ENCODE measurements at places on chromosomes 1 and 21.

- DNase-seq, result no peak
Measured at GRCh38 chr1:56469640-56470371, 109.6 kb downstream of the PLPP3 start.

DNA sequence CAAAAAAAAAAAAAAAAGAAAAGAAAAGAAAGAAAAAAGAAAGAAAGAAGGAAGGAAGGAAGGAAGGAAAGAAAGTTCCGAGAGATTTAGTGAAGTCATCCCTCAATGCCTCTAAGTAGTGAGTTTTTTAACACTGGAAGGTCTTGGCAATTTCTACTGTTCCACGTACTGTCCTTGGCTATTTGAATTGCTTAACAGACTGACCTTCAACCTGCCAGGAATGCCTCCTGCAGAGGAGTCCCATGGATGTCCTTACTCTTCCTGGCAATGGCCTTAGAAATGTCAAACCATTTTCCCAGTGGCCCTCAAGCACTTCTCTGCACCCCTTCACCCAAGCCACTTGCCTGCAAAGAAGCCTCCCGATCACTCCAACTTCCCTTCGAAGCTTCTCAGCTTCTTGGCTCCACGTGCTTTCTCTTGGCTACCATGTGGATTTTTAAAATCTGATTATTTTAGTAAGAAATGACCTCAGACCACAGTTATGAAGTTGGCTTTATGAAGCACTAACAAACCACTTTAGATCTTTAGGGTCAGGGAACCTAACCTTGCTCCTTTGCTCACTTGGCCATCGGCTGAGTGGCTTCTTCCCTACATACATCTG, 43.7 kb upstream of the ABCG1 start:
- DNase-seq, result no peak

DNA sequence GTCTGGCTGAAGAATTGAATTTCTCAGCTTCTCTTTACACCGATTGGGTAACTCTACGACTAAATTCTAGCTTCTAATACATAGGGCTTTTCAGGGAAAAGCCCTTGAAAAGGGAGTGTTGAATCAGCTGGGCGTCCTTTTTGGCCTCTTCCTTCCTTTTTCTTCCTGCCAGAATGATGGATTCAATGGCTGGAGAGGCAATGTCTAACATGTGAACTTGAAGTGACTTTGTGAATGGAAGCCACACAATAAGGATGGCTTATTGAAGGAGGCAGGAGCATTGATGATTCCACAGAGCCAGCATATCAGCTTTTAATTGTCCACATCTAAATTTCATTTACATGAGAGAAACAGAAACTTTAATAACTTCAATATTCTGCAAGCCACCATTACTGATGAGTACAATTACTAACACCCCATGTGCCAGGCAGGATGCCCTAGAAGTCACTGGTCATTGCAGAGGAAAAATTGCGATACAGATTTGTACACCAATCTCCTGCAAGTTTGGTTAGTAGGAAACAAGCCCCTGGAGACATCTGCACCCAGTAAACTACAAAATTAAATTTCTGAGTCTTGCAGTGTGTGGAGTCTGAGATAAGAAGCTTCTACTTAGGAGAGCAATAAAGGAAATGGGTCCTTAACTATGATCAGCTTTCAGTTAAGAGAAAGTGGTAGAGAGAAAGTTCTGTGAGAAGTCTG, 56.1 kb downstream of the STYXL2 start:
- no peak for DNase-seq

DNA sequence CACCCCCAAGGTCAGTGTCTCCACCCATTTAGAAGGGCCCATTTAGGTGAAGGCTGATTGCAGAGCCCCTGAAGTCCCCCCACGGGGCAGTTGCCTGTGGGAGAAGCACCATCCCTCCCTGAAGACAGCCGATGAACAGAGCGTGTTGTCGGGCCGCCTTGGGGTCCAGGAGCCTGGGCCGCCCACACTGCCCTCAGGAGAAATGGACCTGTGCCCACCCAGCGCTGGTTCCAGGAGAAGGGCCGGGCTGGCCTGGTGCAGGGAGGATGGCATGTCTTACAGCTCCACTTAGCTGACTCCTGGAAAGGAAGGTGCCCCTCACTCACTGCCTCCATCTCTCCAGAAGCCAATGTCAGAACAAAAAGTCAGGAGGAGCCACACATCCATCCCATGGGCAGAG, 252.7 kb upstream of the VAMP3 start:
- no peak for DNase-seq

DNA sequence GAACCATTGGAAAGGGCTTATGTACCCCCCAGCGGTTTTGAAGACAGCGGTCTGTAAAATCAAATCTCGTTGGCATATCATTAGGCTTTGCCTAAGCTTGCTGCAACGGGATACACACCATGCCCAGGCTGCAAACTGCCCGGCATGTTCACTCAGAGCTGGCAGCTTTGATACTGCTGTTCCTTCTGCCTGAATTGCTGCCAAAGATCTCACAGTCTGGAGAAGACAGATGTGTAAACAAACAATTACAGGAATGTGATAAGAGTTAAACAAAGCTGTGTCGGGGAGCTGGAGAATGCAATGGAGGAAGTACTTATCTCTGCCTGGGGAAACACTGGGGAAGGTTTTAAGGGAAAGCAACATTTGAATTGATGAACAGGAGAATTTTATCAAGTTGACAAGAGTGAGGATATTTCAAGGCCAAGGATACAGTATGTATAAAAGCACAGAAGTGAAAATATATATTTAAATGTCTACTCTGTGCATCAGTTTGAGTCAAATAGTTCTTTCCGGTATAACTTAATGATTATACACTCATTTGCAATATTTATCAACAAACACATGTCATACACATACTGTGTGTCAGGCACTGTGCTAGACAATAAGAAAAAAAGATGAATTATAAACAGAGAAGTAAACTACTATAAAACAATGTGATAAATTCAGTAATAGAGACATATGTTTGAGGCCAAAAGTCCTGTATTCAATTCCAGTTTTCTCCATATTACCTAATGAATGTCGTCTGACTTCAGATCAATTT, 29.9 kb downstream of the CHML start:
- no peak for DNase-seq

GRCh38 chr1:7938070-7938469, 2.6 kb downstream of the TNFRSF9 start:
- DNase-seq, result no peak

DNA sequence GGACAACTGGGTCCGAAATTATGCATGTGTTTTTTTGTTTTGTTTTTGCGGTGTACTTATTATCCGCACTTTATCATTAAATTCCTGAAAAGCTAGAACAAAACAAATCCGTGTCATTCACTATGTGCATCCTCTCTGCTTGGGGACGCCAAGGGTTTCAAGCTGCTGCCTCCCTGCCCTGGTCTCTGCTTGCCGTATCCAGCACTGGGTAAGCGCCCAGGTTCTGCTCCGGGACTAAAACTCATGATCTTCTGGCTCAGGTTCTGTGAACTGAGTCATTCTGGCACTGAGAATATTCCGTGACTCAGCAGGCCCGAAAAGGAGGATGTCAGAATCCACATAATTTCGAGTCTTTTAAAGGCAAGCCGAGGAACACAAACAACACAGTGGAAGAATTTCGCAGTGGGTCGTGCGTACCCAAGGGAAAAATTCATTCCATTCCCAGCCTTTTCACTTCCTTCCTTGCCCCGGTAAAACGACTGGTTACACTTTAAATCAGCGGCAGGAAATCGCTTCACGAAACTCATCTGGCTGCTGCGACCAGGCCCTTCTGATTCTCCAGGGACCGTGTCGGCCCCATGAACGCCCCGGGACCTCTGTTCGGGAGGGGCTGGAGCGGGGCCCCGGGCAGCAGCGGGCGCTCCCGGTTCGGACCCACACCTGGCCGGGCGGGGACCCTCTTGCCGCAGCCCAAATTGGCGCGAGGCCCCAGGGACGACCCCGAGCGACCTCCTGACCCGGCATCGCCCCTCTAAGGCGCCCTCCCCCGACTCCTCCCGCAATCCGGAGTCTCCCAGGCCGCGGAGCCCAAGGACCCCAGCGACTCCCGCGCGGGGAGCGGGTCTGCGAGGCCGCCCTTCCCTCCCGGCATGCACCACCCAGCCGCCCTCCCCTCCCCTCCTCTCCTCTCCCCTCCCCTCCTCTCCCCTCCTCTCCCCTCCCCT, 746 bp upstream of the LAMC1 start:
- peak; percentile 92 for DNase-seq

DNA sequence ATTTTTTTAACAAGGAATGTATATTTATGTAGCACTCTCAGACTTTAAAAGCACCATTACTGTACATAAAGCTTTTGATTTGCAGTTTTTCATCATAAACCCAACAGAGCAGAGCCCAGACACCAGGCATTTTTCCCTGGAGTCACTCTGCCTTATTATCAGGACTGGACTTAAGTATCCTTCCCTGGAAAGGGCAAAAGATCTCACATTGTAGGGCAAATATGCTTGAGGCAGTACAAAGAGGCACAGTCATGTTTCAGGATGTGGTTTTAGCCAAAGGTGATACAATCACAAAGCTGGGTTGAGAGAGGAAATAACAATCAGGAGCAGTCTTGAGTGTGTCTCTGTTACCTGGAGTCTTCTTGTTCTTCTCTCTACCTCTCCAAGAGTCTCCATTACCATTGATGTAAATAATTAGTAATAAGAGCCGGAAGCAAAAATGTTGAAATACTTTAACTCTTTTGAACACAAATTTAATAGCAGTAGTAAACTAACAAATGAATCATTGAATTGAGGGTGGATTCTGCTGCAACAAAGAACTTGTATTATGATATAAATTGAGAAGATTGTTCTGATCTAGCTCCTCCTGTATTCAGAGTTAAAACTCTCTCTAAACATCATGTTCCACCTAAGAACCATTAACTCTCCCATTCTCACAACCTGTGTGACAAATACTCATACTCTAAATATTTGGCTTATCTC, 160.5 kb downstream of the LTN1 start:
- DNase-seq, result no peak

- no peak for DNase-seq
Measured at GRCh38 chr1:47812904-47813514, 184.2 kb downstream of the TRABD2B start.

DNA sequence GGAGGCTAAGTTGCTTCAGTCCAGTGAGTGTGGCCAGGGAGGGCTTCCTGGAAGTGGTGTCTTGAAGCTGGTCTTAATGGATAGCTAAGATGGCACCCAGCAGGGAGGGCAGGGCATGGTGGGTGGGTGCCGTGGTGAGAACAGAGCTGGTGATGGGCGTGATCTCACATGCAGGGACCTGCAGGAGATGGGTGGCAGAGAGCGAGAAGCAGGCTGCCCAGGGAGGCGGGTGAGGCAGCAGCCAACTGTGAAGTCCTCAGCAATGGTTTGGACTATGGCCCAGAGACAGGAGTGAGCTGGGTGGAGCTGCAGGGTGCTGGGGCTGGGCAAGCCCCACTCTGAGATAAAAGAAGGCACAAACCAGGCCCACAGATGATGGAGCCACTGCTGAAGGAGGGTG, 50.7 kb downstream of the UMODL1 start:
- DNase-seq, result no peak

Measured in forelimb muscle (tissue), 1 donor.